ENCODE measurements at places on chromosomes 7 and 10. TPM values are rescaled to one million over a fixed set of nuclear protein-coding genes. Genes with fewer than 3 reads are reported as not detected.

ATXN7L1 gene
- total RNA-seq, result 7.2 TPM

CYP3A4 gene
- not detected for total RNA-seq

PON3 gene
- not detected for total RNA-seq

CALHM1 gene
- not detected for total RNA-seq

BAMBI gene
- total RNA-seq, result 9.8 TPM

HPS6 gene
- 38.2 TPM for total RNA-seq

AGAP3 gene
- total RNA-seq, result 84.8 TPM

THSD7A gene
- total RNA-seq, result 0.30 TPM

PIP4K2A gene
- 29.4 TPM for total RNA-seq

LIPK gene
- total RNA-seq, result not detected

Measured in smooth muscle cell of the umbilical artery (primary cell).